ENCODE measurements at places on chromosomes 5 and 9.

DNA sequence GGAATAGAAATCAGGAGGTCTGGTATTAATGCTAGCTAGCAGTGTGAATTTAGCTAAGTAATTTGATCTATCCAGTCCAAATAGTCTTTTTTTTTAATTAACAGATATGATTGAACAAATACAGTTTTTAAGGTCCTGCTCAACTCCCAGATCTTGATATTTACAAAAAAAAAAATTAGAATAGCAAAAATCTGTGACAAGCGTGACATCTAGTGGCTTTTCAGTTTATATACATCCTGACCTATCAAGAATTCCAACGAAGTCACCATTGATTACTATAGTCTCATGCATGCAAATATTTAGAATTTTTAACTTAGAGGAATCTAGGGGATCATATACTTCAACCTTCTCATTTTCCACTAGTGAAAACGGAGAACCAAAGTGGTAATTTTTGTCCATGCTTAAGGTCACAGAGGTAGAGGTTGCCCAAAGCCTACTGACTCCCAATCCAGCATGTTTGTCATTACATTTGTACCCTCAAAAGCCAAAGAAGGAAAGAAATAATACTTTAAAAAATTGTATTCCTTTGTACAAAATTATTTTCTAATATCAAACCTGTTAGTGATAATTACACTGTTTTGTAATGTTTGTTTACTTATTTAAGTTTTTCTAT lies 17.6 kb upstream of the TARS1 start:
- no peak for DNase-seq

- DNase-seq: no peak
Observed at GRCh38 chr9:128109050-128109709, 18.3 kb downstream of the PTGES2 start.

DNA sequence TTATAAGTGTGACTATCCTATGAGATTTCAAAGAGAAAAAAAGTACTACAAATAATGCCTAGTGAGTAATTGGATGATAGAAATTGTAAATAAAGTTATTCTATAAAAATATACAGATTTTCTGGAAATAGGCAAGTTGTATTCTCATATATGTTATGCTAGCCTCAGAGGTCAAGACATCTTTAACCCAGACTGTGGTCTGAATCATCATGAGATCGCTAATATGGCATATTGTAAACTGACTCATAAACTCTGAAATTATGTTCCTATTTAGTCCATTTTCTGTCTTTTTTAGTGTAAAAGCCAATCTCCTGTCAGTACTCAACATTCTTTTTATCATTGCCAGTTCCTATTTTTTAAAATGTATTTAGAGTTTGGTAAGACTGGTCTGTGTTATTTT lies 14.2 kb downstream of the LOX start:
- DNase-seq: no peak

GRCh38 chr9:113548221-113549041 lies 84.9 kb downstream of the RGS3 start:
- DNase-seq: peak; percentile 12

DNA sequence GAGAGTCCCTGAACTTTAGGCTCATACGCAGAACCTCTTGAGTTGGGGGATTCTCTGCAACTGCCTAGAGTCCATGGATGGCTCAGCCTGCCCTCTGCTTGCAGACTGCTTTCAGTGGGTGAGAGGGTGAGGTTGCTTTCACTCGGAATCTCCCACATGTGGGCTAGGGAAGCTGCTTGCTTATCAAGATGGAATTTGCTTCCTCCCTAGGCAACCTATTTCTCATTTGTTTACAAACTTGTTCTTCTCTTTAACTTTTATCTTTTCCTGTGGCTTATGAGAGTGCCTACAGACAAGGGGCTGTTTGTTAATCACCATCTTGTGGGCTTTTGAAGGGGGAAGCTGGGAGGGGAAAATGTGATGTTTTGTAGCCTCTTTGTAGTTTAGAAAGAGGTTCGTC lies 10.0 kb downstream of the TLE4 start:
- DNase-seq: peak; percentile 52

GRCh38 chr5:40073927-40074326 lies 605.8 kb upstream of the PTGER4 start:
- no peak for DNase-seq

DNA sequence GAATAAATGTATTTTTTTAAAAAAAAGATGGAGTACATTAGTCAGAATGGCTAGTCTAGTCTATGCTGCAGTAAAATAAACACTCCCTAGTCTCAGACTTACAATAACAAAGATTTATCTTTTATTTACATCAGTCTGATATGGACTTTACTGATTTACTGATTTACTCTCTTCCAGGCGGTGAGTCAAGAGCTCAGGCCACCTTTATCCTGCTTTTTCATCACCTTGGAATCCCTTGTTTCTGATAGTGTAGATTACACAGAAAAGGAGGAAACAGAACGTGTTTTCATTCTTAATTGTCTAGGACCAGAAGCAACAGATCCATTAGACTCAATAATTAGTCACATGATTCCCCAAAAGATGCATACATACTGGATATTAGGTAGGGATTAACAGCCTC lies 290.1 kb upstream of the TRPC7 start:
- no peak for DNase-seq

DNA sequence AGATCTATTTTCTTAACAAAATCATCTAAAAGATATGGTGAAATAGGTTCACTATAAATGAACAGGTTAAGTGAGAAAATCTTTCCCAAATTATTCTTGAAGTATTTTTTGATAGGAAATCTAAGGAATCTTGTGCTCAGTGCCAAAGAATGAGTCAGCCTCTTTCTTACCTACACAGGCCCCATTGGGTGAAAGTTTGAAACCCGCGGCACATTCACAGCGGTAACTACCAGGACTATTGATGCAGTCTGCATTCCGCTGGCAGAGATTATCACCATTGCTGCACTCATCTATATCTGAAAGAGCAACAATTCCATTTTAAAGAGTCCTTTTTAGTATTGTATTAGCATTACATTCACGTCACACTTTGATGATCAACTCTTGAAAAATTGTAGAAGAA lies 221.8 kb downstream of the SLC12A2 start:
- no peak for DNase-seq

DNA sequence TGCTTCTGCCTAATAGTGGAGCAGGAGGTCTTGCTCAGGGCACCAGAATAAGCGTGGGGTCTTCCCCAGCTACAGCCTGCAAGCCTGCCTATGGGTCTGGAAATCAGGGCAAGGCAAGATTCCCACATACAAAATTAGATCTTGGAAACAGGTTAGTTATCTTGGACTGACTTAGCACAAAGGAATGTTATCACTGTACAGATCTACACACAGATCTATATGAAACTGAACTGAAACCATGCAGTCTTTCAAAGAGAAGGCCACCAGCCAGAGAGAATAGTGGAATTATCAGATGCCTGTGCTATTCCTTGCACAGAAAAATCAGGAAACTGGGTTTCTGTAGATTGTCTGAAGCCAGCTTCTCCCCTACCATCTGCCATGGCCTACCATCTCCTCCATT lies 585.7 kb downstream of the ACTL7B start:
- no peak for DNase-seq

GRCh38 chr5:78046006-78046405 lies 248.5 kb downstream of the AP3B1 start:
- DNase-seq: no peak

DNA sequence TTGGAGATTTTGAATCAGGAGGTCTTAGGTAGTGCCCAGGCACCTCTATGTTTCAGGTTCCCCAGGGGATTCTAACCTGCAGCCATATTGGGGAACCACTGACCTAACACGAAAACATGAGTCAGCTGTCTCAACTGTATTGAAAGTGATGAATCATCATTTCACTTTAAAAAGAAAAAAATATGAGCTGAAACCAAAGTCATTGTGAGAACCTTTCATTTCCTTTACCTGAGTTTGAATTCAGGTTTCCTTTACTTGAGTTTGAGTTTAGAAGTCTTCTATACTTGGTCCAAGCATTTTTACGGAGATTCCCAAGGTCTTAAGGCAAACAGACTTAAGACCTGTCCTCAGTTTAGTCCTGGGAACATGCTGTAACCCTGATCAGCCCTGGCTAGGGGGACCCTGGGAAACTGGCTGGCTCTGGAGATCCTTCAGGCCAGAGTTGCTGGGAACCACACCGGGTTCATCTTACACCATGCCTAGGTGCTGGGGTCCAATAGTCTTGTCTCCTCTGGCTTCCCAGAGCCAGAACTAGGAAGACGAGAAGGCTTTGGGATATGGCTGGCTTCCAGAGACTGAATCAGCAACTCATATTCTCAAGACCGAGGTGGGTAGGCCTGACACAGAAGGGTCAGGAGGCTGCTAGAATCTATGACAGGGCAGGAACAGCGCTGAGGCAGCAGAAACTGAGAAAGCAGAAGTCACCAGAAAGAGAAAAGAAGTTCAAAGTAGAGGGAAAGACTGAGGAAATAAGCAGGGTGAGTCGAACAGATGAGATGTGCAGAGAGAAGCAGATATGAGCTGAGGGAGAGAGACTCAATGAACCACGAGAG lies 16.4 kb upstream of the PDCD1LG2 start:
- DNase-seq: peak; percentile 2

DNA sequence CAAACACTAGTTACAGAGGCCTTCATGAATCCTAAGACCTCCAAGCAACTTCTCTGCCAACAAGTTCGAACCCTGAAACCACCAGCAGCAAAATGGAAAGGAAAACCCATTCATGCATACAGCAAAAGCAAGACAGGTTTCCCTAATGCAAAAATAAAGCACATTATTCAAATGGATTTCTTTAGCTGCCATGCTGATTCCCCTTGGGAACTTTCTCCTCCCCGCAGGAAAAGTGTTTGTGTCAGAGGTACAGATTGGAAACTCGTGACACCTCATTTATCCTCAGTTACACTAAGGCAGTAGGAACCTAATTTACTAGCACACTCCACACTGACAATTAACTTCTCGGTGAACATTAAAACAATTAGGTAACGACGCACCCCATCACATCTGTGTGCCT lies 63.4 kb downstream of the TLE1 start:
- no peak for DNase-seq

GRCh38 chr5:117379521-117379920 lies 804.9 kb upstream of the SEMA6A start:
- no peak for DNase-seq

- DNase-seq: no peak
Observed at GRCh38 chr9:14909181-14909580, 1.0 kb downstream of the FREM1 start.

GRCh38 chr9:92496396-92497176 lies 14.3 kb upstream of the ASPN start:
- no peak for DNase-seq

GRCh38 chr9:4375424-4376200 lies 75.7 kb upstream of the GLIS3 start:
- no peak for DNase-seq

GRCh38 chr9:127778280-127779135 lies at the start of gene SH2D3C:
SH2D3C (minus strand) TSS chr9:127778666; CDS start chr9:127778627, 39 bp downstream.
- peak; percentile 69 for DNase-seq

All from CD4-positive, alpha-beta T cell treated with Interleukin-6 for 4 hours (primary cell).